ENCODE measurements at places on chromosomes 2 and 18.
A peak's percentile ranks its signal among the peaks of the same experiment; 100 is the strongest.

GRCh38 chr2:9300214-9300613 lies 93.6 kb downstream of the ASAP2 start:
- no peak for DNase-seq

DNA sequence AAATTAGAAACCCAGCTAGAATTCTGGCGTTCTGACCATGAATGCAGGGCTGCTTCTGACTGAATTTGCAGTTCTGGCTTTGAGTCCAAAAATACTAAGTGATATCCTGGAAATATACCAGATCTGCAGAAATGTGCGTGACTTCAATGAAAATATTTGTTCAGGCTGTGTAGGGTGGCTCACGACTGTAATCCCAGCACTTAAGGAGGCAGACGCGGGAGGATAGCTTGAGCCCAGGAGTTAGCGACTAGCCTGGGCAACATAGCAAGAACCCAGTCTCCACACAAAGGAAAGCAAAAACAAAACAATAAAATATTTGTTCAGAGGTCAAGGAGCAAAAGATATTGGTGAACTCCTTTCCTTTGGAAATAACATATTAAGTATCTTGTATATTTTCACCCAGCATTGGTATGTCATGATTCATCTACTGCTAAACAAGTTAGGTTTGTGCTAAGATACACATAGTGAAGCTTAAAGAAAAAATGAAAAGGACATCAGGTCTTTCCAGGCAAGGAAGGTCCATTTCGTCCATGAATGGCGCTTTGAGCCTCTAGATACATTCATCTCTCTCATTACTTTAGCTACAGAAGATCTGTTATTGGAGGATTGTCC lies 239.2 kb downstream of the CMPK2 start:
- peak; percentile 34 for DNase-seq

DNA sequence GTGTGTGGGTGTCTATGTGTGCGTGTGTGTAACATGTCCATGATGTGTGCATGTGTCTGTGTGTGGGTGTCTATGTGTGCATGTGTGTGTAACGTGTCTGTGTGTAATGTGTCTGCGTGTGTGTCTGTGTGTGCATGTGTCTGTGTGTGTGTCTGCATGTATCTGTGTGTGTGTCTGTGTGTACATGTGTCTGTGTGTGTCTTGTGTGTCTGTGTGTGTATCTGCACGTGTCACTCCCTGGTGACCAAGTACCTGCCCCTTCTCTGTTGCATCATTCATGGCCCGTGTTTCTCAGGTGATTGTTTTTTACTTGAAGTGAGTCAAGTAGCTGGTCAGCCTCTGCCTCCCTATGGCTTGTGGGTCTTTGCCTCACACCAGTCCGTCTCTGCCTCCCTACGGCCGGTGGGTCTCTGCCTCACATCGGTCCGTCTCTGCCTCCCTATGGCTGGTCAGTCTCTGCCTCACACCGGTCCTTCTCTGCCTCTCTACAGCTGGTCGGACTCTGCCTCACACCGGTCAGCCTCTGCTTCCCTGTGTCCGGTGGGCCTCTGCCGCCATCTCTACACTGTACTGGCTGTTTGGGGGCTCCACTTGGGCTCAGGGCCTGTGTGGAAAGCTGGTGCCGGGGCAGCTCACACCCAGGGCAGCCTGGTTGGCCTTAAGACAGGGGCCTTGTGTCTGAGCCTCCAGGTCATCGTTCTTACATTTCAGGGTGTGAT lies 31.6 kb downstream of the KCNG2 start:
- no peak for DNase-seq

DNA sequence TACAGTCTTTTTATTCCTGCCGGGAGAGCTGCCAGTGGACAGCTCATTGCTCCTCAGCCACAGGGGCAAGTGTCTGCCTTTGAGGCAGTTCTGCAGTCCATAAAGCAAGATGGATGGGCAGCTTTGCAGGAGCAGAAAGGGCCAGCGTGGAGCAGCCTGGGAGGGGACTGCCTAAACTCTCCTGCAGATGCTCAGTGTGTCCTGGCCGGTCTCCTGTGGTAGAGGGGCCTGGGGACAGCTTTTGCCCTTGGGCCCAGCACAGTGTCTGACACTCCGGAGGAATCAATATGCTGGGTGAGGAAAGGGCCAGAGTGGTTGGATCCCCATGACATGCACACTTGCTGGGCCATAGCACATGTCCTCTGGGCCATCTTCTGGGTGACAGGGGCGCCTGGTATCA lies 65.7 kb upstream of the DAPL1 start:
- no peak for DNase-seq

GRCh38 chr2:174781996-174782395 lies 17.7 kb upstream of the CHRNA1 start:
- DNase-seq: no peak
